ENCODE measurements at places on chromosomes 6 and 20. TPM values are rescaled to one million over a fixed set of nuclear protein-coding genes. Genes with fewer than 3 reads are reported as not detected.

GRCh38 chr6:154805288-154805911, 72.2 kb downstream of the SCAF8 start:
- DNase-seq: peak; percentile 18

DNA sequence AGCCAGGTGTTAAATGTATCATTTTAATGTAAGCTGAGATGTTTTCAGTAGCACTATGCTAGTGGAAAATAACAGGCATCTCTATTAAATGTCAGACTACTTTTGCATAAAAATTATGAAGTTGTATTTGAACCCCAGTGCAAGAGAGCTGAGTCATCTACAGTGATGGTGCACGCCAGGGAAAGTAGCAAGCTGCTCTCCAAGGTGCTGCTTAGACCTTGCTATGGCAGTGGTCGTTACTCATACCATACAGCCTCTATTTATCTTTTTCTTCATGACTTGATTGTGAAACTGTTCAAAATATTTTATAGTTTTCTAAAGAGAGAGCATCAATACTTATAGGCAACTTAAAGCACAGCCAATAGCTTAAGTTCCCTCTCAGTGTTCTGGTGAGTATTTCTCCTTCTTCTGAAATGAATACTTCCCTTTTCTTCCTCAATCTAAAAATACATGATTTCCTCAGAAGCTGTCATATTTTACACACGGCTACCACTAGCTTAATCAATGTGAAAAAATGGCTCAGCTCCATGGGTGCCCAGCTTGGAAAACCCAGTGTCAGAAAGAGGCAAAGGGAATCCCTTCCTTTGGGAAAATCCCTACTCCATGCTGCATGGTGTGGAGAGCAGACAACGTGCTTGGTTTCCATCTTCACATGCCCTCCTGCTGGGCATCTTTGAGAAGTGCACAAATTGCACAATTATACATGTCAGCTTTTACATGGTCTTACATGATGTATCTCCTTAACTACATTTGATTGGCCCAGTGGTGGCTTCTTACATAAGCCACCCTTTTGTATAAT, 105.6 kb downstream of the ELOVL4 start:
- no peak for DNase-seq

Gene RWDD1
- 29.8 TPM for polyA plus RNA-seq

Gene VNN1
- polyA plus RNA-seq: 0.17 TPM

Gene SRMS
- 0.16 TPM for polyA plus RNA-seq

Gene NDUFAF5
- 10.8 TPM for polyA plus RNA-seq
